Motor neuron (in vitro differentiated cells): ENCODE measurements at places on chromosomes 13 and 19.

DNA sequence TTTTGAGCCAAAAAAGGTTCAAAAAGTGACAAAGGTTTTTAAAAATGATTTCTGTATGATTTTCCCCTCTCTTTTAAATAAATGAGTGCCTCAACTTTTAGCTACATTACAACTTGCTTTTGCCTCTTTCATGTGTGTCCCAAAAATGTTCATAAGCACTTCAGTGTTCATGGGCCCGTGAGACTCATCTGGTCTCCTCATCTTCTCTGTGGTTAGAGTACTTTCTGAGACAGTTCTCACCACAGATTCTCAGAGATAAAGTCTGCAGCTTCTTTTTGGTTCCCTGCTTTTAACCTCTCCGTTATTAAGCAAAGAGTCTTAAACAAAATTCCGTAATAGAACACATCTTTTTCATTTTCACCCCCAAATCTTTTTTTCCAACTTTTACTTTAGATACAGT is 156.9 kb downstream of the DLEU7 start:
- ATAC-seq, result no peak

GRCh38 chr19:23346696-23347095 is 48.6 kb downstream of the ZNF91 start:
- ATAC-seq, result no peak

DNA sequence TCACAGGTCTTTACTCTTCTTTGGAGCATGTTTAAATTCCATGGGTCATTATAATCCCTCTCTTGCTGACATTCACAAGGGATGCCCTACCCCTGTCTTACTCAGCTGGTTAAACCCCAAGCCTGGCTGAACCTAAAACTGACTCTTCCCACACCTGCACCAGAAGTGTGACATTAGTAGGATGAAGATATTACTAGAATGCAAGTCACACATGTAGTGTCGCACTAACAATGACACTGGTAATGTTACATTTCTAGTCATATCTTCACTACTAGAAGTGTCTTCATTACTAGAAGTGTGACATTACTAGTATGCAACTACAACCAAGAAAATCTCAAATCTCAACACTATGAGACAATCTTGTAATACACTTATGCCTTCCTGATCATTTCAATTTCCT is 14.2 kb downstream of the ZAR1L start:
- ATAC-seq, result no peak

- no peak for ATAC-seq
These were observed 7.3 kb downstream of the OPA3 start for GRCh38 chr19:45577111-45577905.

DNA sequence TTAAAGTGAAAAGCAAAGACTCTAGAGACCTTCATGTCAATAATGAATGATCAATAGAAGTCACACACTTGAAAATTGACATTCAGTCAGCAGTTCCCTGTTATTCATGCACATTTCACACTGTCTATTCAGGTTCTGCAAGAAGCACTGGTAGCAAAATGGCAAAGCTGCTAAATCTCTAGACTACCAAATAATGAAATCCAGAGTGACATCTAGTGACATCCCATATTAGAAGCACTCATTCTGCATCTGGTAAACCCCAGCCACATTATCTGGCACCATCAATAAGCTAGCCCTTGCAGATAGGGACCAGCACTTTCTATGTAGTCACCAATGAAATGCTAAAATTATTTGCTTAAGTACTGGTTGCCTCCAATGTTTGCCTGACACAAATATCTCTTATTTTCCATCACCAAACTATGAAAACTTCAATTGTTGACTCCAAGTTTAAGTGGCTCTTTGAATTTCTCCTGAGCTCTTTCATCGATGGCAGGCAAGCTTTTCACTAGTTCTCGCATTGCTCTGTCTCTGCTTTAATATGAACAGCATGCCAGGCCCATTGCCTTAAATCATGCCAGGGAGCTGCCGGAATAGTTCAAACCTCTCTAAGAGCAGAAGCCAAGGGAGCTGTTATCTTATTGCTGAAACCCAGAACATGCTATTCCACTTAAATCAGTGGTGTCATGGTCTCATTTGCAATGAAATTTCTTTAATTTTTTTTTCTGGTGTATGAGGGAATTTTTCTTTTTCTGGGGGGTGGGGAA is 409.9 kb downstream of the MZT1 start:
- ATAC-seq, result no peak

- ATAC-seq, result no peak
These were observed 9.5 kb downstream of the ERFL start for GRCh38 chr19:41918653-41919244.

GRCh38 chr19:14337510-14337909 is 43.7 kb upstream of the ADGRE5 start:
- ATAC-seq, result peak; percentile 38

GRCh38 chr13:112248862-112249592 is 127.1 kb upstream of the SPACA7 start:
- no peak for ATAC-seq

DNA sequence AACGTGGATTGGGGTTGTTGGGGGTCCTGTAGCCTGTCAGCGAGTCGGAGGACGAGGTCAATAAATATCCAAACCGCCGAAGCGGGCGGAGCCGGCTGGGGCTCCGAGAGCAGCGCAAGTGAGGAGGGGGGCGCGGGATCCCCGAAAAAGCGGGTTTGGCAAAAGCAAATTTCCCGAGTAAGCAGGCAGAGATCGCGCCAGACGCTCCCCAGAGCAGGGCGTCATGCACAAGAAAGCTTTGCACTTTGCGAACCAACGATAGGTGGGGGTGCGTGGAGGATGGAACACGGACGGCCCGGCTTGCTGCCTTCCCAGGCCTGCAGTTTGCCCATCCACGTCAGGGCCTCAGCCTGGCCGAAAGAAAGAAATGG is 754 bp upstream of the SIX5 start:
- ATAC-seq, result peak; percentile 1

GRCh38 chr13:85255978-85256377 is 543.2 kb downstream of the SLITRK6 start:
- no peak for ATAC-seq

DNA sequence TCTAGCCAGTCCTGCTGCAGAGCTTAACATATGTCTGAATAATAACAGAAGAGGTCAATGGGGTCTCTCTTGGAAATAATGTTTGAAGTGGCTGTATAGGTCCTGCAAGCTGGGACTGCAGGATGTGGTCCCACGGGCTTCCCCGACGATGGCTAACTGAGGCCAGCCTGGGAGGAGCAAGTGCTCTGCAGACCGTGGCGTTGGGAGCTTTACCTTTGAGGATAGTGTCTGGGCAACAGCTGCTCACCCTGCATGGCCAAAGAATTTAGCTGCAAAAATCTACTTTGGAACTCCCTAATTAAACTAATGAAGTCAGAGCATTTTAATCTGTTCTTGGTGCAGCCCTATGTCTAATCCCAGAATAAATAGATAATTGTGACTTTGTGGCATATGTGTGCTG is 18.2 kb upstream of the AMER2 start:
- no peak for ATAC-seq

DNA sequence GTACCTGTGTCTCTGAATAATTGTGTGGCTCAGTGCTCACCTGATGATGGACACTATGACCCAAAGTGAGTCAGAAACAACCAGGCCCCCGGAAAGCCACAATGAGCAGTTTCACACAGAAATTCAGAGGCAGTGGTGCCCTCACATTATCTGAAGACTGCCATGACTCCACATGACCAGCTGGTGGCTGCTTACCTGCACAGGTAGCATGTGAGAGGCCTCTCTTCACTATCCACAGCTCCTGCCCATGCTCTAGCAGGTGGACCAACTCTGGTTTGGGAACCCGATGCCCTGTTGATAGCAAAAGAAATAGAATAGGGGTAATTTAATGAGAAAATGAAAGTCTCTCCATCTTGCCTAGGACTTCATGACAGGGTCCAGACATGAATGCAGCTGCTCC is 7.2 kb downstream of the ZNF550 start:
- no peak for ATAC-seq

- no peak for ATAC-seq
These were observed 2.7 kb upstream of the RPS16 start for GRCh38 chr19:39438270-39438934.

DNA sequence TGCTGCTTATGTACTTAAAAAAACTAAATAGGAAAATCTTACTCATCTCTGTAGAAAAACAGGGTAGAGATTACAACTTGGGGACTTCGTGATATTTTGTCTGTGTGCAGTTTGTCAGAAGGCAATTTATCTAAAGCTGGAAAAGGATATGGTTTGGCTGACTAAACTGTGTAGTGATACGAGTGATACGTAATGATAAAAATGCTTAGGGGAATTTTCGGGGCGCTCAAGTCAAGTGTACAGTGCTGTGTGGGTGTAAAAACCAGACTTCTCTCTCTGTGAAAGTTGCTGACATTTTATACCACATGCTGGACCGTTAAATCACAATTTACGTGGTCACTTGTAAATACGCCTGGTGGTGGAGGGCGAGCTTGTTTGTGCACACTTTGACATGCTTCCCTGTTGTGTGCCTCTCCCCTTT is 221.7 kb downstream of the KCNRG start:
- ATAC-seq, result no peak

GRCh38 chr13:109344552-109345157 is 441.7 kb downstream of the IRS2 start:
- no peak for ATAC-seq

GRCh38 chr19:43570174-43570791 is 5.0 kb downstream of the XRCC1 start:
- no peak for ATAC-seq

DNA sequence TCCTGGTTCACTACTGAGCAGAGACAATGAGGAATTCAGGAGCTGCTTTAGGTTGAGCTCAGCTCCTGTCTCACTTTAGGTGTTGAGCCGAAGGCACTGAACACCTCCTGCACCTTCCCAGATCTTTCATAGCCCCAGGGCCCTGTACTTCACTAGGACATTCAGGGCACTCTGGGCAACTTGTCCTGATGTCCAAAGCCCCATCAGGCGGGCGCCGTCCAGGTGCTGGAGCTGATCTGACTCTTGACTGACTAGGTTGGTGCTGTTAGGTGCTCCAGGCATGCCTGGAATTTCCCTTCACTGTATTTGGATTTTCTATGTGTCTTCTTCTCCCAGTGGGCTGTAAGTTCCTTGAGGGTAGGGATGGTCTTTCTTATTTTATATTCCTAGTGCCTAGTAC is 48.4 kb upstream of the CNMD start:
- no peak for ATAC-seq

- no peak for ATAC-seq
These were observed 56.7 kb upstream of the WASF3 start for GRCh38 chr13:26500618-26501320.

GRCh38 chr19:24048261-24048660 is 38.7 kb upstream of the ZNF254 start:
- no peak for ATAC-seq

DNA sequence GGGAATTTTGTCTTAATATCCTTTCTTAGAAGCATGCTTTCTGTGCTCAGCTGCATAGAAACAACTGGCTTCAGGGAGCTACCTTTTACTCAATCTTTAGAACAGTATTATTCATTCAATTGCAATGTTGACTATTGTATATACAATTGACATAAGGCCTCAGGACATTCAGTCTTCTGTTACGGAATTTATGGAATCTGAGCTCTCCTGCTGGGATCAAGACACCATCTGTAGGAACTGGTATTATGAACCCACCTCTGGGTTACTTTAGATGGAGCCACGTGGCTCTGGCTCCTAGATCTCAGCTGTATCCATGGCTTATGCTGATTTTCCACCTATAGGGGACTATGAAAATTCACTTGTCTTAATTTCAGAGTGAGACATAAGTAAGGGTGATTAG is 716.2 kb upstream of the GPC6 start:
- no peak for ATAC-seq

DNA sequence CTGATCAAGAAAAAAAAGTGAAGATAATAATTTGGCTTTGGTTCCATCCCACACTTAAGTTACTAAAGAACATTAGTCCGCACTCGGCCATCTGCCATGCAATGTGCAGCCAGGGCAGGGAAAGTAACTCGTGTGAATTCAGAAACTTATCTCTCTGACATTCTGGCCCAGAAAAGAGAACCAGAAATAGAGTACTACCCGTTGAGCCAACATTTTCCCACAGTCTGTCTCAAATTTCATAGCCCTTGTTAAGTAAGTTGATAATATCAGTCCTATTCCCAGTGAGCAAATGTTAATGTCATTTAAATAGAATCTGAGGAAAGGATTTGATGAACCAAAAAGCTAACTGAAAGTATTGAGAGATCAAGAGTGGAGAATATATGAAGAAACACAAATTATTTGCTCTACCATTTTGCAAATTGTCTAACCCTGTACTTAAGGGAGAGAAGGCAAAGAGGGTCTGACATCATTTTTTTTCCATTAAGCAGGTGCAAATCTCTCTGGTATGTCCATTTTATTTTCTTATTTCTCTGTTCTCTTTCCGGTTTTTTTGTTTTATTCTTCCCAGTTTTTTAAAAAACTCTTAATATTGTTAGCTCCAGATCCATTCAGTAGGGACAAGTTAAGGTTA is 156.3 kb downstream of the NDFIP2 start:
- no peak for ATAC-seq

- ATAC-seq, result no peak
These were observed 621.6 kb downstream of the GPC6 start for GRCh38 chr13:93848247-93848646.

GRCh38 chr19:17999684-18000479 is 8.1 kb upstream of the ARRDC2 start:
- no peak for ATAC-seq

GRCh38 chr13:37544995-37545394 is 53.6 kb downstream of the POSTN start:
- no peak for ATAC-seq

- ATAC-seq, result no peak
These were observed 39.3 kb downstream of the FBN3 start for GRCh38 chr19:8109890-8110662.

DNA sequence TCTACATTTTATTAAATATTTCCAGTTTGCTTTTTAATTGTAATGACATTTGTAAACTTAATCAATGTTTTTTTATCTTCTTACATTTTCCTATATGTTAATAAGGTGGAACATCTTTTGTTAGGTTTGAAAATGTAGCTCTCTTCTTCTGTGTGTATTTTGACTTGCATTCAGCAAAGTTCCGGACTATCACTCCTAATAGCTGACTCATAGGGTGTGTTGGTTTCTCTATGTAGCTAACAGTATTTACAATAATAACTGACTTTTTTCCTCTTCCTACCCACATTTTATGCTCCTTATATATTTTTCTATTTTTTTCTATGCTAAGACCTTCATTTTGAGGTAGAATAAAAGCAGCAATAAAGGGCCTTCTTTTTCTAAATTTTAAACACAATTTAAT is 28.1 kb downstream of the MYO16 start:
- ATAC-seq, result peak; percentile 25
